Astrocyte (in vitro differentiated cells and primary cell): ENCODE measurements at places on chromosomes 7 and 10. TPM values are rescaled to one million over a fixed set of nuclear protein-coding genes. Genes with fewer than 3 reads are reported as not detected.

Gene ITGB1
- 2,575 and 2,956 TPM in 2 replicates for total RNA-seq

- DNase-seq, result peak; percentile 37
These were observed 159.3 kb downstream of the NRCAM start for GRCh38 chr7:108296911-108297310.

DNA sequence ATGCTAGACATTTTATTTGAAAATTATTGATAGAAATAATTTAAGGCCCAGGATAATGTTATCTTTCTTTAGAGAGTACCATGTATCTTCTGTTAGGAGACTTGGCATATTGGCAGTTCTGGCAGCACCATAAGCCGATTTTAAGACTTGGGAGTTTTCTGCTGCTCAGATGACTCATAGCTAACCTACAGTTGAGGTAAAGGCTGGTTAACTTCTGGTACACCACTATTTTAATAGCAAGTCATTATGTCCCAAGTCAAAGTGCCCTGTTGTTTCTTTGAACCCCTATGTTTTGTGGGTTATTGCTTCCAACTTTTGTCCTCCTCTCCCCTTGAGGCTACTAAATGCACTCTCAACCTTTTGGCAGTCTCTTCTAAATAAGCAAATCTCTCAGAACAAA, 25.2 kb downstream of the ATRNL1 start:
- DNase-seq, result no peak

Gene OR9A2
- not detected in 2 replicates for total RNA-seq

GRCh38 chr7:42161719-42162118, 75.3 kb downstream of the GLI3 start:
- DNase-seq, result no peak

- DNase-seq, result no peak
These were observed 48.3 kb upstream of the ATRNL1 start for GRCh38 chr10:115044891-115045290.

DNA sequence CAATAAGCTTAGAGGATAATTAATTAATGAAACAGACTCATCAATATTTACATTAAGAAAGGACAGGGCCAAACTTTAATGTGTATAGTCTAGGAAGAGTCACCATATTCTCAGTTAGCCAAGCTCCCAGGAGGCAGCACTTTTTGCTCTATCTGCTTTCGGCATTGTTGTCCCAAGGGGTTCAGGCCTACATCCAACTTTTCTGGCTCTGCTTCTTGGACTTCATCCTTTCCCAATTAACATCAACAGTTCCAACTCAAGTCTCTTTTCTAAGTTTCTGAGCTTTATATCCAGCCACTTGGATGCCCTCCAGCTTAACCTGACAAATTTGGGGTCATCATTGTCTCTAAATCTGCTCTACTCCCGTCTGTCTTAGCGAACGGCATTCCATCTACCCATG, 42.8 kb downstream of the GLI3 start:
- no peak for DNase-seq

DNA sequence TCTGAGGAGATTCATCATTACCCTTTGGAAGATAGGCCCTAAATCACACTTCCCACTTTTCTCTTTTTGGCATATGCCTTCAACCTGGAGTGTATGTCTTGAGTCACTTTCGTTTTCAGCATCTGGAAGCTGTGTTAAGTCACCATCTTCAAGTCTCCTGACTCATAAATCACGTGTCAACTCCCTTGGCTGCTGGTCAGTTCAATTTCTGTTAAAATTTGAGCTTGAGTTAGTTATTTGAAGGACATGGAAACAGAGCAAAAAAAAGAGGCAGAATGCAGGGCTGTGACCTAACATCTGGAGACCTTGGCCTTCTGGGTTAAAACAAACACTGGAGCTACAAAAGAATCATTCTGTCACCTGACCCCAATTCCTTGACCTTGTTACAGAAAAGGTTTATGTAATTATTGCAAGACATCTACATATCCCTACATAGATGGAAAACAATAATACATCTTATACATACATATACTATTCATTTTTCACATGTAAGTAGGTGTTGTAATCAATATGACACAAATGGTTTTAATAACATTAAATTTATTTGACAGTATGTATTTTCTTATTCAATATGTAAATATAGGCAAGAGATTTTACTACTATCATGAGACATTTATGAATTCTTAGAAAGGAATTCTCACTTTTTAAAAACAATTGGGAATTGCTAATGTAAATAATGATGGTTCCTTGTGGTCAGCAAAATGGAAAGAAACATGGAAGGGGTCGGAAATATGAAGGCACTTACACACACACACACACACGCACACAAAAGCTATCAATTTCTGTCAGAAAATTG, 169.7 kb upstream of the PHYHIPL start:
- peak; percentile 81 for DNase-seq

DNA sequence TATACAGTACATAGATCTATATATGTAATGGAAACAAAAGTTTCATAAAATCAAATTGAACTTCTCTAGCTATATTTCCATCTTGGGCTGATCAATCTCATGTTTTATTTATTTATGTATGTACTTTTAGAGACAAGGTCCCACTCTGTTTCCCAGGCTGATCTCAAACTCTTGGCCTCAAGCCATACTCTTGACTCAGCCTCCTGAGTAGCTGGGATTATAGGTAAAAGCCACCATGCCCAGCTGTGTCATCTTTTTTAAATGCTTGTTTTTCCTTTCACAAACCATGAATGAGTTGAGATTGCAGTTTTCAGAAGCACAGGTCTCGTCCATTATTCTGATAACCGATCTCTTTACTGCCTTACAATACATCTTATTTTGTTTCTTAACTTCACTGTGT, 400.9 kb downstream of the KCNMA1 start:
- peak; percentile 57 for DNase-seq

Gene SYCE1
- 0.23 TPM in 1 of 2 replicates, not detected in the other for total RNA-seq
